Posterior vena cava (tissue), 2 donors: ENCODE measurements at places on chromosomes 7 and 10. TPM values are rescaled to one million over a fixed set of nuclear protein-coding genes. Genes with fewer than 3 reads are reported as not detected.
A peak's percentile ranks its signal among the peaks of the same experiment; 100 is the strongest.

The HSPA14 gene
- total RNA-seq, result 9.9 TPM

The LRRN3 gene
- total RNA-seq, result 1.3 TPM

The PRRT4 gene
- 1.2 TPM for total RNA-seq

The MGAM2 gene
- total RNA-seq, result 0.51 TPM

DNA sequence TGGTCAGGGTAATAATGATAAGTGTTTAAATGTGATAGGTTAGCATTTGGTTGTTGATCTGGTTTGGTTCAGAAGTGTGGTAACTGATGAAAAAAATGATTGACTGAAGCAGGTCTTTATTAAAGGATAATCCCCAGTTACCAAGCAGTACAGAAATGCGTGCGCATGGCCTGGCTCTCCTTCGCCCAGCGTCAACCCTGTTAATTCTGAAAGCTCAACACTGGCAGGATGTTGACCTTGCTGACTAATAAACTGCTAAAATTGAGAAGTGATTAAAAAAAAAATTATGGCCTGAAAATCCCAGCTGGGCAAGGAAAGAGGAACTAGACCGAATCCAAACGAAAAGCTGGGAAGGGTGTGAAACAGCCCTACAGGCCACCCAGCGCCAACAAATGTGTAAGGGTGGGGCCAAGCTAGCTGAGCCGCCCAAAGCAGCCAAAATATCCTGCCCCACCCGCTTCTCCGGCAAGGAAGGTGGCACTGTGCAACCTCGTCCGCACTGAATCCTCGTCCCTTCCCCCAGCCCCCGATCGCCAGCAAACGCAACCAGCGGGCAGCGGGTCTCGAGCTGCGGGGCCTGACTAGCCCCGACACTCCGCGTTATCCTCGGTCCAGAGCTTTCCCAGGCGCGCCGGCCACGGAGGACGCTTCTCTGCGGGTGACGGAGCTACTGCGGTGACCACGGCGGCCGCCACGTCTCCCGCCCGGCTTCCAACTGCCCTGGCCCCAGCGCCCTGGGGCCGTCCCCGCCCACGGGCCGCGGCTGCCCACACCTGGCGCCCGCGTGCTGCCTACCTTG lies 561 bp downstream of the SHTN1 start:
- peak; percentile 87 for DNase-seq

DNA sequence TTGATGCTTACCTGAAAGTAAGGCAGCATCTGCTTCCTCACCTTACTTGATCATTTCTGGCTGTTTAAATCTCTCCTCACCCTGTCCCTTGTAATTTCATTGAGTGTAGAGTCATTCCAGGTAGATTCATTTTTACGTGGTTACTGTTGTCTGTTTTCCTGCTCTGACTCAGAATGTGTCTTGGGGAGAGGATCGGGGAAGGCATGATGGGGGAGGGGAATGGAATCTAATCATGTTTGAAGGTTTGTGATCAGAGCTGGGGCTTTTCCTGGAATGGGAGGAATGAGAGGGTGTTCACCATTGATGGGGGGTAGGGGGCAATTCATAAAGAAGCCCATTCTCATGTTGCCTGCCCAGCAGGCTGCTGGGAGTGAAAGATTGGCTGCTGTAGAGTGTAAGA lies 18.7 kb downstream of the SEC24C start:
- DNase-seq, result no peak

DNA sequence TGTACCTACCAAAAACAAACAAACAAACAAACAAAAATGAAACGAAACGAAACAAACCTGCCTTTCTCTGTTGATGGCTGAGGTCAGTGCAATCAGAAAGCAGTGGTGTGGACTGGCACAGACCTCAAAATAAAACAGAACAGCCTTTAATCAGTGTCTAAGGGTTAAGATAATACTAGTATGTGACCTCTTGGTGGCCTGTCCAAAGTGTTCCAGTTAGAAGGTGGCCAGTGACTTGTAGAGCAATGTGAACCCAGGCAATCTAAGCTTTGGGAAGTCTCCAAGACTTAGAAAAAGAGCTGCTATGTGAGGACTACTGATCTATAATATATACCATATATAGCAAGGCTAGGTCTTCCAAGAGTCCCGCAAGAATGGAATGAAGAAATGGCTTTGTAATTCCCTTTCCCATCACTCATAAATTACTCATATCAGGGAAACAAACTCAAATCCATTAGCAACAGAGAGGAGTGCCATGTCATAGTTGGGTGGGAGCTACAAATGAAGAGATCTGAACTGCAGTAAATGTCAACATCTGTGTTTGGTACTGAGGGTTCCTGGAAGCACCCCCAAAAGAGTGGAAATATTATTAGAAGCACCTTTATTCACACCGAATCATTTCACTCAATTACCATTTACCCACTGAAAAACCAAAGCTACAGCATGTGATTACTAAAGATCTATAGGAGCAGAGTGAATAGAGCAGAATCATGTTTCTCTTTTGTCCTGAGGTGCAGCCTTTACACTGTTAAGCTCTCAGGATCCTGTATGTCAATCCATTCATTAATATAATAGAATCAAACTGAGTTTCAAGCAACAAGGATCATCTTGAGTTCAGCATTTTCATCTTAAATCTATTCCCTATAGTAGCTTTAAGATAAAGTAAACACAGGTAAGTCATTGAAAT lies 28.0 kb downstream of the ABLIM1 start:
- no peak for DNase-seq

DNA sequence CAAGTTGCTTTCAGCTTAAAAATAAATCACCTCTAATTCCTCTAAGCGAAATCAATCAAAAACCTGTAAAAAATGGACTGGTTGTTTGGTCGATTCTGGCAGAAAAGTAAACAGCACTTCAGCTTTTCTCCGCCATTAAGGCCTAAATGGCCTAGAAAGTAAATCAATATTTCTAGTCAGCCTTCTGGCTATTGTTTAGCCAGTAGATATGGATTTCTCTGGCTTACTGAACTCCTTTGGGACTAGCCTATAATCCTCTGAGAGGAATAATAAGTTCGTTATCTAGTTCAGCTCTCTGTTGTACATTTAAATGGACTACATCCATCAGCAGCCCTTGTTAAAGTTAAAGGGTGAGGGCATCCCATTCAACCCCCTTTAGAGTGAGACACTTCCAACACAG lies 400.1 kb upstream of the ETV1 start:
- DNase-seq, result no peak

- peak; percentile 77 for DNase-seq
Measured at GRCh38 chr10:131980761-131981428, 828 bp downstream of the BNIP3 start.

- DNase-seq, result no peak
Measured at GRCh38 chr10:91271886-91272285, 51.4 kb downstream of the PCGF5 start.

GRCh38 chr10:126309228-126309883 lies 78.9 kb downstream of the ADAM12 start:
- no peak for DNase-seq

GRCh38 chr7:79452032-79452494 lies 1.4 kb downstream of the MAGI2 start:
- DNase-seq, result peak; percentile 96

- peak; percentile 72 for DNase-seq
Measured at GRCh38 chr7:151845412-151846205, 31.3 kb downstream of the PRKAG2 start.

- peak; percentile 76 for DNase-seq
Measured at GRCh38 chr7:64102656-64103400, 57.6 kb downstream of the ZNF727 start.

GRCh38 chr7:120806669-120807068 lies 51.3 kb downstream of the TSPAN12 start:
- no peak for DNase-seq
